Fibroblast of gingiva (primary cell): ENCODE measurements at places on chromosomes 13 and 19.
A peak's percentile ranks its signal among the peaks of the same experiment; 100 is the strongest.

DNA sequence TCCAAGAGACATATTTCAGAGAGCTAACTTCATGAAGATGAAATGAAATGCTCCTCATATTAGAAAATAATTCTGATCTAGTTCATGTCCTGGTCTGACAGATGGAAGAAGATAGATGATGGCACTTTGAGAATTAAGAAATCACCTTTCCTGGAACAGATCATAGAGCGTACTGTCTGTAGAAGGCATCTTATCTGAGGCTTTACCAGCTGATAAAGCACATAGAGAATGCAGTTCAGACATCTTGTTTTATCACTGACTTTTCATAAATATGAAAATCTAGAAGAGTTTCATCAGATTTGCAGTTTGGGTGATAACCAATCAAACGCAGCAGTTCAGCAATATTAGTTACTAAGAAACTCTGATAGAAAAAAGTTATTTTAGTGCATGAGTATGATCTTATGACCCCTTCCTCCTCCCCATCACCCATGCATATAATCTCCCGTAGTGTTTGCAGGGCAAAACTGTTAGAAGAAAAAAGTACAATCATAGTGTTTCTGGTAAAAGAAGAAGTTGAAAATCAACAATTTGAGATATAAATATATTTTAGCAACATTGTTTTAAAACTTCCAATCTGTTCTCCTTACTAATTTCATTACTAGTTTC is 585.2 kb downstream of the PCDH9 start:
- DNase-seq: no peak

GRCh38 chr19:32649751-32650150 is 25.2 kb downstream of the ANKRD27 start:
- DNase-seq: no peak

GRCh38 chr13:31880851-31881494 is 141.6 kb downstream of the RXFP2 start:
- DNase-seq: peak; percentile 7

- DNase-seq: no peak
Measured at GRCh38 chr13:63643543-63643942, 2227.9 kb upstream of the PCDH20 start.

DNA sequence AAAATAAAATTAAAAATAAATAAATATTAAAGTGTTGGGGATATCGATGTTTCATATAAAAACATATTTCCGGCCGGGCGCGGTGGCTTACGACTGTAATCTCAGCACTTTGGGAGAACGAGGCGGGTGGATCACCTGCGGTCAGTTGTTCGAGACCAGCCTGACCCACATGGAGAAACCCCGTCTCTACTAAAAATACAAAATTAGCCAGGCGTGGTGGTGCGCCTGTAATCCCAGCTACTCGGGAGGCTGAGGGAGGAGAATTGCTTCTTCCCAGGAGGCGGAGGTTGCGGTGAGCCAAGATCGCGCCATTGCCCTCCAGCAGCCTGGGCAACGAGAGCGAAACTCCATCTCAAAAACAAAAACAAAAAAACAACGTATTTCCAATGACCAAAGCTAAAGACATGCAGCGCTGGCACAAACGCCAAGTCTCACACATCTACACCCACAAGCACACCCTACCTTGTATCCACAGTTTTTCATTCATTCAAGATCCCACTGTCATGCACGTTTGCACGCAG is 907 bp downstream of the ZNF569 start:
- DNase-seq: peak; percentile 30

DNA sequence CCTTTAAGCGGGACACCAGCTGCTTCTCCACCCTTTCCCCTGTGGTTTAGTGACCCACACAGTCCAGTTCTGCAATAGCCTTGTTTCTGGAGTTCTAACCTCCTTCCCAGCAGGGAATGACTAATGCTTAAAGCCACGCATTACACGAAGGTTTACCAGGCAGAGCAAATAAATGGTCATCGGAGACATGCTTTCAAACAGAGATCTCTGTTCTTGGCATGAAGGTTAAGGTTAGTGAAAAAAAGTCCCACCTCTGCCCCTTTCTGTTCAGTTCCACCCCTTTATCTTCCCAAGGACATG is 25.3 kb upstream of the MEDAG start:
- peak; percentile 96 for DNase-seq

- no peak for DNase-seq
Measured at GRCh38 chr19:43687660-43687997, 17.7 kb upstream of the PLAUR start.

GRCh38 chr19:40446263-40446784 is 2.2 kb upstream of the SERTAD3 start:
- DNase-seq: no peak

DNA sequence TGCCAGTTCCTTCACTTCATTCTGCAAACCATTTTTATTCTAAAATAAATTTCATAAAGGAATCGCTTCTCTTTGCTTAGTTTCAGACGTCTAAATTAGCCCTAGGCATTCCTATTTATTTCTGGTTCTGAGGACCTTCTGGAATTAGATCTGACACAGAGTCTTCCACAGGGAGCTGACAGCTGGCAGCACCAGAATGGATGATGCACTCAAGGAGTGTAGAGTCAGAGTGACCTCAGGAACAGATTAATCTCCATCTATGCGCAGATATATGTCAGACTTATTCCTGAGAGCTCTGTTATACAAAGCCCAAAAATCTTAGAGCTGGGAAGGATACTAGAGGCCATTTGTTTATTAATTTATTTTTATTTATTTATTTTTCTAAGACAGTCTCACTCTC is 450.8 kb downstream of the HS6ST3 start:
- no peak for DNase-seq

- peak; percentile 50 for DNase-seq
Measured at GRCh38 chr19:42255766-42256745, 1.1 kb upstream of the ERF start.

- peak; percentile 50 for DNase-seq
Measured at GRCh38 chr13:99311748-99312492, 4.7 kb upstream of the GPR183 start.

GRCh38 chr19:16368385-16369305 is 44.0 kb downstream of the KLF2 start:
- no peak for DNase-seq

DNA sequence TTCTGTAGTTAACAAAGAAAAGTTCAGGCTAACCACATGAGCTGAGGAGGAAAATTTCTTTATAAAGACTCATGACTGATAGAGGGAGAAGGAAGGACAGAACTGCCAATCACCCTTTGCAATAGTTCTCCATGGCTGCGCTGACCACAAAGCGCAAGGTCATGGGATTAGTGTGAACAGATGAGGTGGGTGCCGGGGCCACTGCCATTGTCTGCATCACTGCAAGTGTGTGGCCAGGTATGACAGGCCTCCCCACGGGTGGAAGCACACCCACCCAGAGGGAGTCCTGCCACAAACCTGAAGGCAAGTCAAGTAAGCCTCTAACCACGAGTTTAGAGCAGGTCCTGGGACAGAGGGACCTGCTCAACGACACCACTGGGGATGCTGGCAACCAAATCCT is 128.1 kb downstream of the TUBA3C start:
- DNase-seq: no peak

DNA sequence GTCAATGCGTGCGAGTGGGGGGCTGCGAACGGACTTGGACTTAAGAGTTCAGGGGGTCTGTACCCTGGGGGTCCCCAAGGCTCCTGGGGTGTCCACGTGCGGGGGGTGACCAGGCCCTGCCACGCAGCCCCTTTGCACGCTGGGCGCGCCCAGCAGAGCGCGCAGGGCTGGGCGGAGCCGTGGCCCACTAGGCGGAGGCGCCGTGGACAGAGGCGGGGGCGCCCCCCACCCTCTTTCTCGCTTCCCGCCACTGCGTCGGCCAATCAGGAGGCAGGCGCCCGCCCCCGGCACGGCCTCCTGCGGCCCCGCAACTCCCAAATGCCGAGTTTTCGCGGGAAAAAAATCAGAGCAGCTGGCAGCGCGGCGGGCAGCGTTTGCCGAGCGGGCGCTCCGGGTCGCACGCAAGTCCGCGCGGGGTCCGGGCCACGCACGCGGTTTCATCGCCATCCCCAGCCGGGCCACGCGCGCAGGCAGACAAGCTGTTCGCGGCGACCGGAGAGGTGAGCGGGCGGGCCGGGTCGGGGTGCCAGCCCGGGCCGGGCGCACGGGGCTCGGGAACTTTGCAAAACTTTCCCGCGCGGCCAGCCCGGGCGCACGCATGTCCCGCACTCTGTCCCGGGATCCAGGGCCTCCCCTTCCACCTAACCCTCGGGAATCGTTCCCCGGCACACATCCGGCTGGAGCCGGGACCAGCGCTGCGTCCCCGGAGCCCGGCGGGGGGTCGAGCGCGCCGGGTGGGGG is at the start of gene UHRF1:
UHRF1 (plus strand) TSS at position 346 of the 741 bp plus-strand sequence. CDS start 1,385 bp downstream, outside the sequence.
- DNase-seq: no peak

- no peak for DNase-seq
Measured at GRCh38 chr19:42442833-42443232, at the start of gene CXCL17. TSS of gene CXCL17 (minus strand) at chr19:42442946. CDS start at chr19:42442832, 114 bp downstream.

DNA sequence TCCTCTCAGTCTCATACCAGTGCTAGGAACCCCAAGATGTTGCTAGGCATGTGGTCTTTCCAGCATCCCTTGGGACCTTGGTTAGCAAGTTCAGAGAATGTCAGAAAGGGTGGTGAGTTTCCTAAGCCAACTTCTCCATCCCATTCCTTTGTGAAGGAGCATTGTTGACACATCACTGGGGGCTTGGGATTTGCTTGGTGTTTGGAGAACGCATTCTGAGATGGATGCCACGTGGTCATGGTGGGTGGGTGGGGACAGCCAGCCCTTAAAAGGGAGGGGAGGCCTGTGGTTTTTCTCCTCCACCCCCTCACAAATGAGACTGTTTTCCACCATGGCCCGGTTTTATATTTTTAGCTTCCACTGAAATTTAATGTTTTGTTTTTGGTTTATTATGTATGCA is 83.3 kb upstream of the ZNF536 start:
- no peak for DNase-seq

DNA sequence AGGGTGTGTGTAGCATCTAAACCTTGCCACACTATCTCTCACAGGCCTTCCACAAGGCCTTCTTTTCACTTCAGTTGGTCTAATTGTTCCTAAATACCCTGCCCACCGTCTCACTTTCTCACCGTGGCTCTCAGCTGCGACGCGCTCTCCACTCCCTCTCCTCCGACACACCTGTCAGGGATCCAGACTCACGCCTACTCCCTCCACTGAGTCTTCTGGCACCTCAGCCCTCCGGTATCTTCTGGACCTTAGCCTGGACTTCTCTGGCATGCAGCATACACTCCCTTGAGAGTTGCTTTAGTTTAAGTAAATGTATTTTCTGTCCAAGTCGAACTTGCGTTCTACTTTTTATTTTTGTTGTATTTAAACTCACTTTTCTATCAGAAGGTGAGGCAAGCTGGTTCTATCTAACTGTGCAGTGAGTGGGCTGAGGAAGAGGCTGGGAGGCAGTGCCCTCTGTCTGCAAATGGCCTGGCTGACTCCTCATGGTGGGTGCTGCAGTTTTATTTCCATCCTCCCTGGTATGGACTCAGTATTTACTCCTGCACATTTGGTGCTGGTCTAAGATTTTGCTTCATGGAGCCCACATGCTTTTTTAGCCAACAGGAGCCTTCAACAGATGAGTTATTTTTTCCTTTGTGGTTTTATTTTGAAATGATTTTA is 28.5 kb upstream of the ARGLU1 start:
- DNase-seq: no peak

GRCh38 chr19:4555657-4556561 is 3.6 kb downstream of the SEMA6B start:
- no peak for DNase-seq

- peak; percentile 6 for DNase-seq
Measured at GRCh38 chr13:101576977-101577376, 124.5 kb downstream of the ITGBL1 start.

GRCh38 chr13:66200555-66200954 is 1029.6 kb downstream of the PCDH9 start:
- no peak for DNase-seq

GRCh38 chr19:17327654-17328516 is 6.8 kb downstream of the ANO8 start:
- no peak for DNase-seq

DNA sequence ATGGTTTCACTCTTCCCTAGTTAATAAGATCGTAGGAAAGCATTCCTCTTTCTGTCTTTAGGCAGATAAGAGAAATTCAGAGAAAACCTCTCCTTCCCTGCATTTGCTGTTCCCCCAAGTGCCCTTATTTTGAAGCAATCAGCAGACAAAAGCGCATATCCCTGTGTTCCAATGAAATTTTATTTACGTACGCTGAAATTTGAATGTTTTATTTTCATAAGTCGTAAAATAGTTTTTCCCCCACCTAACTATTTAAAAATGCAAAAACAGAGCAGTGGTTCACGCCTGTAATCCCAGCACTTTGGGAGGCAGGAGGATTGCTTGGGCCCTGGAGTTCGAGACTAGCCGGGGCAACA is 17.2 kb upstream of the MRI1 start:
- no peak for DNase-seq

GRCh38 chr19:37227996-37228395 is 10.0 kb downstream of the ZNF383 start:
- DNase-seq: no peak

DNA sequence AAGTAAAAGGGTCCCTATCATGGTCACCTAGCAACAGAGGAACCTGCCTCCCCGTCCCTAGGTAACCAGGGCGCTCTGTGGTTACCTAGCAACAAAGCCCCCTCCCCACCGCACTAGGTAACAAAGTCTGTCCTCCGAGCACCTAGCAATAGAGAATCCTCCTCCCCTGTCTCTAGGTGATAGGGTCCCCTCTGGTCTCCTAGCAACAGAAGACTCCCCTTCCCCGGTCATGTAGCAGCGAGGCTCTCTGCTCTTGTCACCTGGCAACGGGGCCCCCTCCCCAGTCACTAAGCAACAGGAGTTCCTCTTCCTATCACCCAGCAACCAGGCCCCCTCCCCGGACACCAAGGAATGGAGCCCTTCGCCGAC is 307 bp downstream of the JOSD2 start:
- no peak for DNase-seq

DNA sequence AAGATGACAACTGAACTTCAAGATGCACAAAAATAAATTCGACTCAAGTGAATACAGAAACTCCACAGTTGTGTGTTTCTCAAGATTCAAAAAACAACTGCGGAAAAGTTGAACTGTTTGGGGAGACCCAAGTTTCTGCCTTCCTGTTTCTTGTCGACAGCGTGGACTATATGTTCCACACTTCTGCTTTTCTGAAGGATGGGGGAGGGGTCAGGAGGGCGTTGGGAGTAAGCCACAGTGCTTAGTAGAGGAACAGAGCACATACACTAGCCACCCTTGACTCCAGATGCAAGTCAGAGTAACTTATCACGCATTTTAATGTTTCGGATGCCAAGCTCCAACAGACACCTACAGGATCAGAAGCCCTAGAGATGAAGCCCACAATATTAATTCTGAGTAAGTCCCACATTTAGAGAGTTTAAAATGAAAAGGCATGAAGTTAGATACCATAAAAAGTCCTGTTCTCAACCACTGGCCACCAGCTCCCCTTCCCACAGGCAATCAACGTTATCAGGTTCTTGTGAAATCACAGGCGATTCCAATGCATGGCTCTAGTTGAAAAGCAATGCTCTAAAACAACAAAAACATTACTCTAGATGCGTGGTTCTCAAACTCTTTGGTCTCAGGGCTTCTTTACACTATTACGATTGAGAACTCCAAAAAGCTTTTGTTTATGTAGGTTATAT is 4.2 kb downstream of the TUBGCP3 start:
- DNase-seq: no peak
